Posterior vena cava (tissue), 2 donors: ENCODE measurements at places on chromosomes 12 and 14. TPM values are rescaled to one million over a fixed set of nuclear protein-coding genes. Genes with fewer than 3 reads are reported as not detected.
A peak's percentile ranks its signal among the peaks of the same experiment; 100 is the strongest.

Gene LTBP2
- 141 TPM for total RNA-seq

GRCh38 chr12:75722714-75723200 is 211.3 kb upstream of the KRR1 start:
- no peak for DNase-seq

GRCh38 chr14:50844391-50844790 is 13.4 kb upstream of the NIN start:
- DNase-seq: no peak

- peak; percentile 80 for DNase-seq
These were observed 27.1 kb upstream of the PLD4 start for GRCh38 chr14:104897330-104898194.

DNA sequence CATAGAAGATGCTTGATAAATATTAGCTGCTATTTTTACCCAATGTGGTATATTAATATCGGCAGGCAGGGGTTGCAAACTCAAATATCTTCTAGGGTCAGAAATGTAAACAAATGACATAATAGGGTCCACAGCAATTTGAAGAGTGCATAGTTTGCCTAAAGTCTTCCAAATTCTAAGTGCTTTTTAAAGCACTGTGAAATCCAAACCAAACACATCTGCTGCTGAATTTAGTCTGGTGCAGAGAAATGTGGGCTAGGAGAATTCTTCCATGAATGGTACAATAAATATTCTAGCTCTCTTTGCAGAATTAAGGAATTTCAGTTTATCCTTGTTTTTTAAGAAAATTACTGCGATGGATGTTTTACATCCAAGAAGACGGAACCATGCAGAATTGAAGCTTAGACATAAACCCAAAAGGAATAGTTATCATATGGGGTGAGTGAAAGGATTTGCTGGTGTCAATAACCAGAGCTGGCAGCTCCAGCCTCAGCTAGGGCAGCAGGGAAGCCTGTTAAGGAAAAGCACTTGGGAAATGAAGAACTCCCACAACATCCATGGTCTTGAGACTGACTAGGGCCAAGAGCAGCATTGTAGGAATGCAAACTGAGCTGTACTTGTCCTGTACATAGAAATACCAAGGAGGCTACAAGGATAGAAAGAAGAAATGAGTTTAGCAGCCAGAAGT is 65.5 kb downstream of the PTPRR start:
- no peak for DNase-seq

DNA sequence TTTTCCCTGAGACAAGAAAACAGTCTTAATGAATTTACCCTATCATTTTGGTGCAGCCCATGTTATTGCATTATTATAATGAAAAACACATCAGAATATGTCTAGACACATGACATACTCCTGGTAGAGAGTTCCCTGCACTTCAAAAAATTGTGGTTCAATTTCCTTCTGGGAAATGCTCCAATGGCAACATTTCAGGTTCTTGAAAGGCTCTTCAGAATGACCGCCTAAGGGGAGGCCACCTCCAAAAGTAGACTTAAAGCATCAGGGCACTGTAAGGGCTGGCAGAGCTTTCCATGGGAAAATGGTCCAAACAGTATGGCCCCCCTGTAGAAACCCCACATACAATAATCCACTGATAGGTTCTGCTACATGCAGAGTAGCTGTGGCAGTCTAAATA is 110.7 kb downstream of the SLC25A21 start:
- DNase-seq: no peak

- no peak for DNase-seq
These were observed 777.5 kb downstream of the NRXN3 start for GRCh38 chr14:78947681-78948080.

DNA sequence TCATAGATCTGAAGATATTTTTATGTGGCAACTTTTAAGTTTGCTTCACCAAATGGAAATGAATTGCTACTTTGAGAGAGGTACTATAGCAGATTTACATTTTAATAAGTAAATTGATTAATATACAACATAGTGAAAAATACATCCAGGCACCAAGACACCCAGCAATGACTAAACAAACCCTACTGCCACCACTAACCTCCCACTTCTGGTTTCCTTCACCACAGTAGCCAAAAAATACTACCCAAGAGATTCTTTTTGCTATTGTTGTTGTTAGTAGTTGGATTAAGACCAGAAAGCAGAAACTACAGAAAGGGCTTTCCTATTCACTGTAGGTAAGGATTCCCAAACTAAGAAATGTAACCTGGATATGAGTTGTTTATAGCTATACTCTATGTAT is 54.1 kb downstream of the COCH start:
- no peak for DNase-seq

DNA sequence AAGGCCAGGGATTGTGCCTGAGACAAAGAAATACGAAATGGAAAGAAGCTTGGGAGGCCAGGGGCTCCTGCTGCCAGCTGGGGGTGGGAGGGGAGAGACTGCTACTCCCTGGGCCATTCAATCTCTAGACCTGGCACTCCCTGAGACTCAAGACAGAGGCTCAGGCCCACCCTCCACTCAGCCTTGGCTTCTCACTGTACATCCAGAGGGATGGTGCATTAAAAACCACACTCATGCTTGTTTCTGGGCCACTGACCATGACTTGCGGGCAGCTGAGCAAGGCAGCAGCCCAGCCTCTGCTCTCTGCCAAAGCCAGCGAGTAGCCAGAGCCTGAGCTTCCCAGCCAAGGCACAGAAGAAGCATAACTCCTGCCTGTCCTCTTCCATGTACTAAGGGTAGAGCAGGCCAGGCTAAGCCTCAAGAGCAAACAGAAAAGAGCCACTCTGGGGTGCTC is 41.5 kb downstream of the PITPNM2 start:
- DNase-seq: peak; percentile 86

DNA sequence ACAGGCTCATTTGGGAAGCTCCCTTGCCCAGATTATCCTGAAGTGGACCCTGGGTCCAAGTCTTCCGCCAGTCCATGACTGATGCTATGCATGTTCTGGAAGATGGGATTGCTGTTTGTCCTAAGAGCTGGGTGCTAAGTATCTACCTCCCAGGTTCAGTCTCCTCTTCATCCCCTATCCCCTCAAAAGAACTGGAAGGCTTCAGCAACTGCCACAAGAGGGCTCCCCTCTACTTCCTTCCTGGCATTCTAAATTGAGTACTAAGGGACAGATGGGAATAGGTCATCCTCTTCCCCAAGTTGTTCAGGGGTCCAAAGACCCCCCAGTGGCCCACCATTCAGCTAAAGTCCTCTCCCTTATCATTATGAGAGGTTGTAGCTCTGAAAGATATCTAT is 9.0 kb upstream of the FKBP11 start:
- DNase-seq: no peak

GRCh38 chr12:42696406-42697149 is 107.0 kb upstream of the PRICKLE1 start:
- peak; percentile 91 for DNase-seq

GRCh38 chr14:37443461-37443860 is 151.6 kb downstream of the FOXA1 start:
- DNase-seq: no peak
